ENCODE measurements at places on chromosomes 1 and 21.

DNA sequence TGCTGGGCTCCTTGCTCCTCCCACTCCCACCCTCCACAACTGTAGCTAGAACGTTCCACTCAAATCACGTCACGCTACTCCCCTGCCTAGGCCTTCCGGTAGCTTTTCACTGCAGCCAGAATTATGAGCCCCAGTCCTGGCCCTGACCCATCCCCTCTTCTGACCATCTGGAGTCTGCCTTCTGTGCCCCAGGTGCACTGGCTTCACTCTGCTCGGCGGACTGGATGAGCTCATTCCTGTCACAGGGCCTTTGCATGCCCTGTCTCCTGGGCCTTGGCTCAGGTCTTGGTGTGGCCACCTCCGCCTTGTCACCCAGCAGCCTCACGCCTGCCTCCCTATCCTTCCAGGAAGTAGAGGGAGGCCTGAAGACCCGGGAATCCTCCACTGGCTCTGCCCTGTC is 62.5 kb upstream of the ACTL8 start:
- no peak for DNase-seq

- DNase-seq = no peak
Measured at GRCh38 chr1:67590329-67590728, 94.7 kb upstream of the GADD45A start.

GRCh38 chr1:115677182-115677555 is 35.4 kb downstream of the VANGL1 start:
- peak; percentile 28 for DNase-seq

- DNase-seq = peak; percentile 57
Measured at GRCh38 chr1:175169286-175170018, 23.1 kb downstream of the KIAA0040 start.
